Common myeloid progenitor, CD34-positive (primary cell): ENCODE measurements at places on chromosomes 5 and 9.

DNA sequence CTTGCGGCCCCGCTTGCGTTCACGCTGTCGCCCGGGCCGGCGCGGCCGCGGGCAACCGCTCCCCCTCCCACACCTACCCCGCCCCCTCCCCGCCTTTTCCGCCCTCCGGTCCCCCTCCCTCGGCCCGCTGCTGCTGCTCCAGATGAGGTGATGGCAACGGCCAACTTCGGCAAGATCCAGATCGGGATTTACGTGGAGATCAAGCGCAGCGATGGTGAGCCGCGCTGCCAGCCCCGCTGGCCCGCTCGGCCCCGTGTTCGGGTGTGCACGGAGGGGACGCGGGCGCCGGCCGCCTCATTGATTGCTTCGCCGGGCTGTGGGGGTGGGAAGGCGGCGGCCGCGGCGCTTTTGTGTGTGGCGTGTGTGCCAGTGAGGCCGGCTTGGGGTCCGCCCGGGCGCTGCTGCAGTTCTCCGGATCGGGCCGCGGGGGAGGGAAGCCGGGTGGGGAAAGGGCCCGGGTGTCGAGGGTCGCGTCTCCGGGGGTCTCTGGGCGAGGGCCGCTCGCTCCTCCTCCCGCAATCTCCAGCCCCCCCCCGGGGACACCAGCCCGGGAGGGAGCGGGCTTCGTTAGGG lies 403 bp downstream of the KIF2A start:
- H3K27ac ChIP-seq: peak overlapping the region; percentile 89
- H3K4me3 ChIP-seq: peak overlapping the region; percentile 92
- H3K4me1 ChIP-seq: peaks cover 21% of the 10 kb centered on the region
- DNase-seq: no peak
- H3K27me3 ChIP-seq: no peaks in the 10 kb centered on the region

DNA sequence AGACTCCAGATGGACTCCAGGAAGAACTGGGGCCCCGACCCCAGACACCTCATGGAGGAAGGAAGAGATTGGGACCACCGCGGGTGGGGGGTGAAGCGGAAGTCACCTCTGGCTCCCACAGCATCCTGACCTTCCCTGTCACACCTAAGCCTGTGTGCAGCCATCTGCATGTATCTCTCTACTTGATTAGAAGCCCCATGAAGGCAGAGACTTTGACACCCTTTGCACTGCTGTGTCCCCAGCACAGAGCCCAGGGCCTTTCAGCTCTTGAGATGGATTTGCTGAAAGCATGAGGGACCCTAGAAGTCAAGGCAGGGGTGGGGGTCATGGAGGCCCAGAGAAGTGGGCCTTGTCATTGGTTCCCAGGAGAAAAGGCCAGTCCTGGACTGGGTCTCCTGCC lies 2.8 kb upstream of the ENG start:
- no peak overlapping the region for H3K4me3 ChIP-seq
- H3K27ac ChIP-seq: no peak overlapping the region
- peaks cover 20% of the 10 kb centered on the region for H3K4me1 ChIP-seq
- DNase-seq: no peak

DNA sequence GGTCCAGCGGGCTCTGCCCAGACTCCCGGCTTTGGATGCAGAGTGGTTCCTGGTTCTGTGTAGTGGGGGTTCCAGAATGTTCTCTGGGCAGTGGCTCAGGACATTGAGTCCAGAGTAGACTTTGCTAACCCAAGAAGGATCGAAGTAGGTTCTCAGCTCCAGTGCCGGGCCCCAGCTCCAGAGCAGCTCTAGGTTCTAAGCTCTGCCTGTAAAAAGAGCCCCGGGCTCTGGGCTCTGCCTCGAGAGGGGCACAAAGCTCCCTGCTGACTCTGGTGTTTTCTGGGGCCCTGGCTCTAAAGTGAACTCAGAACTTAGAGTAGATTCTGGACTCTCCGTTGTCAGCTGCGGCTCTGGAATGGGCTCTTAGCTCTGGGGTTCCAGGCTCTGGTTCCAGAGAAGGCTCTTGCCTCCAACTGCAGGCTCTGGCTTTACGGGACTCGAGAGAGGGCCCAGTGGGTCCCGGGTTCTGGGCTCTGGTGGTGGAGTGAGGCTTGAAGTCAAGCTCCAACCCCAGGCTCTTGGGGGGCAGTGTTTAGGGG lies 414 bp downstream of the WDR38 start:
- no peak overlapping the region for H3K27ac ChIP-seq
- H3K27me3 ChIP-seq: no peaks in the 10 kb centered on the region
- peak overlapping the region; percentile 75 for H3K4me3 ChIP-seq
- no peak for DNase-seq
- peaks cover 15% of the 10 kb centered on the region for H3K36me3 ChIP-seq
- H3K4me1 ChIP-seq: peaks cover 16% of the 10 kb centered on the region

DNA sequence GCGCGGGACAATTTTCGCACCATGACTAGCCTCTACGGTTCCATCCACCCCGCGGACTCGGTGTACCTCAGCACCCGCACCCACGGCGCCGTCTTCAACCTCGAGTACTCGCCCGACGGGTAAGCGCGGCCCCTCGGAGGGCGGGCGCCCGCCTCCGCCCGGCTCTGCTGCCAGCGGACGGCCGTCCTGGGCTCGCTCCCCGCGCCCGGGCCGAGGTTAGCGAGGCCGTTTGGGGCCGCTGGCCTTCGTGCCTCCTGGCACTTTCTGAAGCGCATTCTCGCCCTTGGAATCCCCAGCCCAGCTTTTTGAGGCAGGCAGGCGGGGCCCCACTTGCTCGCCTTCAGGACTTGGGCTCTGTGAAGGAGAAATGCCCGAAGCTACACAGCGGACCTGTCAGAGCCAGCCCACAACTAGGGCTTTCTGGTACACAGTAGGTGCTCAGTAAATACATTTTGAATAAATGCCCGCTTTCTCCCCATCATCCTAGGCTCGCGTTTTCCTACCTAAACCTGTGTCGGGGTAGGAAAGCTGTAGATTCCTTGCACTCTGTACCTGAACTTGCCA lies 772 bp downstream of the DCAF10 start:
- H3K4me1 ChIP-seq: peaks cover 23% of the 10 kb centered on the region
- DNase-seq: peak; percentile 11
- H3K36me3 ChIP-seq: no peaks in the 10 kb centered on the region
- peak overlapping the region; percentile 70 for H3K27ac ChIP-seq

- DNase-seq: no peak
- H3K27ac ChIP-seq: no peak overlapping the region
- H3K4me1 ChIP-seq: no peaks in the 10 kb centered on the region
- no peak overlapping the region for H3K4me3 ChIP-seq
These were observed 335.4 kb downstream of the NTRK2 start for GRCh38 chr9:85004818-85005413.

- no peak overlapping the region for H3K4me3 ChIP-seq
- no peaks in the 10 kb centered on the region for H3K36me3 ChIP-seq
- H3K4me1 ChIP-seq: no peaks in the 10 kb centered on the region
- H3K27ac ChIP-seq: no peak overlapping the region
These were observed 20.6 kb downstream of the SLC38A9 start for GRCh38 chr5:55691265-55692105.

GRCh38 chr5:23027830-23028229 lies 174.7 kb upstream of the CDH12 start:
- no peaks in the 10 kb centered on the region for H3K27me3 ChIP-seq
- H3K4me1 ChIP-seq: no peaks in the 10 kb centered on the region
- no peak overlapping the region for H3K27ac ChIP-seq
- H3K36me3 ChIP-seq: no peaks in the 10 kb centered on the region

DNA sequence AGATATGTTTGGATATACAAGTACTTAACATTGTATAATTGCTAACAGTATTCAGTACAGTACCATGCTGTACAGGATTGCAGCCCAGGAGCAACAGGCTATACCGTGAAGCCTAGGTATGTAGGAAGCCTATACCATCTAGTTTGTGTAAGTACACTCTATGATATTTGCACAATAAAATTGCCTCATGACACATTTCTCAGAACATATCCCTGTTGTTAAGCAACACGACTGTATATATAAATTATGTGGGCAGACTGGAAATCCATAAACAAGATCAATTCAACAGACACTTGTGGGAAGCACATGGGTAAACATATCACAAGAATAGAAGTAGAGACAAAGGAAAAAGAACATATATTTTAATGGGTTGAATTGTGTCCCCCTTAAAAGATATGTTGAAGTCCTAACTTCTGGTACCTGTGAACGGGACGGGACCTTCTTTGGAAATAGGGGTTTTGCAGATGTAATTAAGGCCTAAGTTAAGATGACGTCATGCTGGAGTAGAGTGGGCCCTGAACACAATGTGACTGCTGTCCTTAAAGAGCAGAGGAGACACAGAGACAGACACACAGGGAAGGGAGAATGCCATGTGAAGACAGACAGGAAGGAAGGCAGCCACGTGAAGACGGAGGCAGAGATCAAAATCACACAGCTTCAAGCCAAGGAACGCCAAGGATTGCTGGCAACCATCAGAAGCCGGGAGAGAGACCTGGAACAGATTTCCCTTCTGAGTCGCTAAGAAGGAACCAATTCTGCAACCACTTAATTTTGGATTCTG lies 76.3 kb downstream of the SCAI start:
- H3K4me1 ChIP-seq: no peaks in the 10 kb centered on the region
- no peaks in the 10 kb centered on the region for H3K27me3 ChIP-seq
- H3K27ac ChIP-seq: no peak overlapping the region
- no peaks in the 10 kb centered on the region for H3K36me3 ChIP-seq
- no peak overlapping the region for H3K4me3 ChIP-seq

DNA sequence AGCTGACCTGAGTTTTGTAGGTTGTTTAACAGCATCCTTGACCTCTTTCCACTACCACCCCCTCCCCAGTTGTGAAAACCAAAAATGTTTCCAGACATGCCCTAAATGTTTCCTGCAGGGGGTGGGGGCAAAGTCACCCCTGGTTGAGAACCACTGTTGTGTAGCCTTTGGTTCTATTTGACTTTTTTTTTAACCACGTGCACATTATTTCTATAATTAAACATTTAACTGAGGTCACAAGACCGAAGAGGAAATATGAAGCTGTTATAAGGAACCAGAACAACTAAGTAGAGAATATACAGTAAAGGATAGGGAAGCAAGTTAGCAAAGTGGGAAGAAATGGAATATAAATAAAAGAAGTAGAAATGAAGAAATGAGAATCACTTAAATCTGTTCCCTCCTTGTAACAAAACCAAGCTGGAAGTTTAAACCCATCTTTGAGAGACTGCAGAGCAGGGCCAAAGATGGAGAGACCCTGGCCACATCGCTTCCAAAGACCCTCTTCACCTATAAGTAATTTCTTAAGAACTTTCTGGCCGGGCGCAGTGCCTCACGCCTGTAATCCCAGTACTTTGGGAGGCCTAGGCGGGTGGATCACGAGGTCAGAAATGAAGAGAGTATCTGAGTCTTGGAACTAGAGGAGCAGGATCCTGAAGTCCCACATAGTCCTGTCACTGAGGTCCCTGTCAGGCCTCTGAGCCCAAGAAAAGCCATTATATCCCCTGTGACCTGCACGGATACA lies 14.4 kb downstream of the SIT1 start:
- H3K4me1 ChIP-seq: peaks cover 6% of the 10 kb centered on the region
- peak; percentile 40 for DNase-seq
- no peak overlapping the region for H3K4me3 ChIP-seq
- H3K27ac ChIP-seq: no peak overlapping the region

- DNase-seq: no peak
- H3K4me1 ChIP-seq: no peaks in the 10 kb centered on the region
- no peaks in the 10 kb centered on the region for H3K27me3 ChIP-seq
- no peak overlapping the region for H3K4me3 ChIP-seq
These were observed 18.3 kb downstream of the NDUFS6 start for GRCh38 chr5:1819458-1819857.

GRCh38 chr5:60651872-60652620 lies 47.9 kb downstream of the DEPDC1B start:
- H3K36me3 ChIP-seq: no peaks in the 10 kb centered on the region
- H3K27ac ChIP-seq: no peak overlapping the region
- no peaks in the 10 kb centered on the region for H3K27me3 ChIP-seq
- peaks cover 8% of the 10 kb centered on the region for H3K4me1 ChIP-seq

GRCh38 chr5:171506951-171507350 lies 87.5 kb downstream of the FGF18 start:
- DNase-seq: no peak
- peaks cover 2% of the 10 kb centered on the region for H3K27me3 ChIP-seq
- H3K4me3 ChIP-seq: no peak overlapping the region
- H3K27ac ChIP-seq: no peak overlapping the region
- H3K36me3 ChIP-seq: no peaks in the 10 kb centered on the region

DNA sequence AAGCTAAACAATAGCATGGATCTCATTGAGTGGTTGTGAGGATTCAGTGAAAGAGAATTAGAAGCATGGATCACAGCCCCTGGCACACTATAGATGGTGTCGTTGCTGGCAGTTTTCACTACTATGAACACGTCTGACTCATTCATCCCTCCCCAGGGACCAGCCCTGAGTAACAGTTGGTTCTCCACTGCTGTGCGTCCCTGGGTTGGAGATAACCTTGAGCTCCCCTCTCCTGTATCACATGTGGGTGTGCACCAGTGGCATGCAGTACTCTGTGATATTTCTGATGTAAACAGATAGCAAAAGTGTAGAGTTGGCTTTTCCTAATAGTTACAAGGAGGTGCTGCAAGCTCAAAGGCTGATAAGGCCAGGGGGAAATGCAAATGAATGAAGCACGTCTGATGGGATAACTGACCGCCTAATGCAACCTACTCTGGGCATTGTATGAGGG lies 8.8 kb upstream of the LCP2 start:
- H3K4me1 ChIP-seq: peaks cover 35% of the 10 kb centered on the region
- H3K27ac ChIP-seq: no peak overlapping the region
- no peaks in the 10 kb centered on the region for H3K27me3 ChIP-seq
- H3K4me3 ChIP-seq: no peak overlapping the region

- no peaks in the 10 kb centered on the region for H3K36me3 ChIP-seq
- no peaks in the 10 kb centered on the region for H3K4me1 ChIP-seq
- H3K27ac ChIP-seq: no peak overlapping the region
These were observed 63.5 kb downstream of the ZNF354C start for GRCh38 chr5:179123491-179124272.

DNA sequence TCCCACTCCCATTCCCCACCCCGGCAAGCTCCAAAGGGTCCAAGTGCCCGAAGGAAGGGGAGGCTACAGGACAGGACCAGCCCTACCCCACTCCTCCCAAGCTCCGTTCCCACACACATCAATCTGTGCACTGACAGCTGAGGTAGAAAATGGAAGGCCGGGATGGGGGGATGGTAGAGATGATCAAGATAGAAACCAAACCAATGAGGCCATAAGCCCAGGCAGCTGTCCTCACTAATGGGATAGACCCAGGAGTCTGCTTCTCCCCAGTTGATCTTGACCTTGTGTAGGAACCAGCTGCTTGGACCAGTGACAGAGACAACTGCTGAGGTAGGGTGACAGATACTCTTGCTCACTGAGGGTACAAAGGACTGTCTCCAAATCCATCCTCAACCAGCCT lies 38.6 kb downstream of the B4GALT1 start:
- no peak for DNase-seq
- H3K4me3 ChIP-seq: no peak overlapping the region
- H3K36me3 ChIP-seq: peaks cover 40% of the 10 kb centered on the region
- no peaks in the 10 kb centered on the region for H3K27me3 ChIP-seq

DNA sequence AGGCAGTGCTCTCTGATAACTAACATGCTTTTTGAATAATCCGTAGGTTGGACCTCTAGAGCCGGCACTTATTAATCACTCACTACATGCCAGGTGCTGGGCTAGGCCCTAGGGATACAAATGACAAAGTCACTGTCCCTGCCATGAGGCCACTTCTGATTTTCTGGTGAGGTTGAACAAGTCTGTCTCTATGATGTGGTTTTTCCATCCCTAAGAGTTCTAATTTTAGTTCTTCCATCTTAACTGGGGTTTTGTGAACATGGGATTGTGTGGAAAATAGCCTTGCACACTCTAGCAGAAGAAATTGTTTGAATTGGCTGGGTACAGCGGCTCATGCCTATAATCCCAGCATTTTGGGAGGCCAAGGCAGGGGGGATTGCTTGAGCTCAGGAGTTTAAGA lies 64.6 kb downstream of the IL31RA start:
- no peaks in the 10 kb centered on the region for H3K36me3 ChIP-seq
- H3K4me1 ChIP-seq: no peaks in the 10 kb centered on the region
- no peak for DNase-seq

GRCh38 chr9:114484854-114485443 lies 20.3 kb downstream of the WHRN start:
- no peaks in the 10 kb centered on the region for H3K27me3 ChIP-seq
- H3K36me3 ChIP-seq: no peaks in the 10 kb centered on the region
- H3K4me1 ChIP-seq: peaks cover 5% of the 10 kb centered on the region
- no peak overlapping the region for H3K4me3 ChIP-seq
- peak; percentile 57 for DNase-seq
